ENCODE measurements at places on chromosomes 7 and 10.

DNA sequence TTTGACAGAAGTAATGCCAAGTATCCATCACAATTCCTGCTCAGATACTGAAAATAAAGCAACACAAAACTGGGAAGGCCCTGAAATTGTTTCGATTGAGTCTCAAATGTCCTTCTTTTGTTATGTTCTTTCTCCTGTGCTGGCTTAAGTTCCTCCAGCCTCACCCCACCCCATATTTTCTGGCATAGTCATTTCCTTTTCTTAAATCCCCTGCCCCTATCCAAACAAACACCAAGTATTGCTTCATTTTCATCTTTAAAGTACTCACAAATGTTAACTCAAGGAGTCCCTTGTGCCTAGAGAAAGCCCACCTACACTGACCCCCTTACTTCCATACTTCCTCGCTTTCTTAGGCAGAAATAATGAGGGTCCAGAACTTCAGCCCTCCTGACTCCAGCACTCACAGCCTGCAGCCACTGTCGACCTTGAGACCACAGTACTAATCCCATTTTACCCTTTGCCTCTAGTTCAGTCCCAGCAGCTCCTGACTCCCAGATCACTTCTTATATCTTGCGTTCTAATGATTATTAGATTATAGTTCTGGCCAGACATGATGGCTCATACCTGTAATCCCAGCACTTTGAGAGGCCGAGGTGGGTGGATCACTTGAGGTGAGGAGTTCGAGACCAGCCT lies 73.2 kb upstream of the ST8SIA6 start:
- no peak for DNase-seq

DNA sequence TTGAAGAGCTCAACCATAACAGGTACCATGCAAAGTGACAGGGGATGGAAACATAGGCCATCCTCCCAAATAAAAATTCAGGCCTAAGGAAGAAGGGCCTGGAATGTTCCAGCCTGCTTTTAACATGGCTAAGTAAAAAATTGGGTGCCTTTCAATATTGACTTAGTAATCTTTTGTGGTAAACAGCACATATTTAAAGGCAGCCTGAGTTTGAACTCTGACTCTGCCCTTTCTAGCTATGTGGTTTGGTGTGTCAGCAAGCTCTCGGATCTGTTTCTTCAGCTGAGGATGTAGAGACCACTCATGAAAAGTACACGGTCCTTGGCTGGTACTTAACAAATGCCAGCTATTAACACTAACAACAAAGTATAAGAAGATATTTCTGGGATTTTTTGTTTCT lies 191.8 kb upstream of the CDCA7L start:
- DNase-seq = no peak

DNA sequence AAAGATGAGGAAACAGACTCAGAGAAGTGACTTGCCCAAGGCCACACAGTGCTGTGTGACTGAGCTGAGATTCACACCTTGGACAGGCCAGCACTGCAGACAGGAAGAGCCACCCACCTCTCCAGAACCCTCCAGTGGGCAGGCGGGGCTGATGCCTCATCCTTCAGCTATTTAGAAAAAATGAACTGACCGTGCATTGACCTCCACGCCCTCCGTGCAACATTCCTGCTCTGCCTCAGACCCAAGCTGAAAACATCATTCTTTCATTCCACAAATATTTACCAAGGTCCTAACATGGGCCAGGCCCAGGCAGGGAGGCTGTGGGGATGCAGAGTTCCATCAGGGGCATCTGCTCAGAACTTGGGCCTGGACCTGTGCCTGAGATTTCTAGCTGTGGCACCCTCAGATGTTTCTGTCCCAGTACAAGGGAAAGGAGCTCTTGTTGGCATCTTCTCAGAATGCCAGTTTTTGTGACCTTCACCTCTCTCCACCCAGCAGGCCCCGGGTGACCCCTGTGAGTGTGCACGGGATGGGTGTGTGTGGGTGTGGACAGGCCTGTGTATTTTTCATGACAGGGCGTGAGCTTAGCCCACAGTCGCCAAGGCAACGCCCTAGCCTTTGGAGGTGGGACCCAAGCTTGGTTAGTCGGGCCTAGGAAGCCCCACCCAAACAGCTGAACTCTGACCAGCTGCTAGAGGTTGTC lies 6.5 kb downstream of the VSIR start:
- peak; percentile 33 for DNase-seq

DNA sequence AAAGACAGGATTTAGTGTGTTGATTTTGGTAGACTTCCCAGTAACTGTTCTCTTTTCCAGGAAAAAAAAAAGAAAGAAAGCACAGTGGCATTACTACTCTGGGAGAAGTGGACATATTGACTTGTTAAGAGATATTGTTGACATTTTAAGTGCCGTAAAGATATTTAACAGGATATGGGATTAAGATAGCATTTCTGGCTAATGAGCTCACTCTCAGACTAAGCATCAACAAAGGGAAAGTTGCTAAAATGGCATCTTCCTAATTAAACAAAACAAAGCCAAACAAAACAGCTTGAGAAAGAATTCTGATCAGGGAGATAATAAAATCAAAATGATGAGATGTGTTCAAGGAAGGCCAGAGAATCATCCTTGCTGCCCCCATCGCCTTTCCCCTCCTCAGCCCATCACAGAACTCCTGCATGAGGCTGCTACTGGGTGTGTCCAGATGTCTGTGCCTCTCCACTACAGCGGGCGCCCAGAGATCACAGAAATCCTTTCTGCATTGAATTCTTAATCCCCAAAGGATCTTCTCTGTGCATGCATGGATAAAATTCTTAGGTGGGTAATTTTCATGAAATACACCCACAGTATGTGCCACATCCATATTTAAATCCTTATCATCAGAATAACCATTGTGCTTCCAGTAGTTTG lies 270.5 kb downstream of the POU6F2 start:
- no peak for DNase-seq

DNA sequence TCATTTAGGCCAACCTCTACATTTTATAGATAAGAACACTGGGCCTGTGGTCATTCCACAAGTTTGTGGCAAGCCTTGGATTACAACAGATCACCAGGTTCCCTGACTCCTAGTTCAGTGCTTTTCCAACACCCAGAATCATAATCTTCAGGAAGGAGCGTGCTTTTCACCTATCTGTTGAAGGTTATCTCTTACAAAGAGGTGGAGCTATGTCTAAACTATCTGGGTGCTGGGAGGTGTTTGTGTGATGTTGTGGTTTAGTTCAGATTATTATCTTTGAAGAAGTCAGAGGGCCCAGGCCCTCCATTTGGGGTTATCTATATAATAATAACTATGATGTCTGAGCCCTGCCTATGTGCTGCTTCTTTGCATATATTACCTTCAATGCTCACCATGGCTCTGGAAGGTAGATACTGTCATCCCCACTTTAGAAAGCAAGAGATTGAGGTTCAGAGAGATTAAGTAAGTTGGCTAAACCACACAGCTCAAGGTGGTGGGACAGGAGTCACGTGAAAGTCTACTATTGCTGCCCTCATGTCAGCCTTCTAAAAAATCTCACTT lies 24.0 kb downstream of the IL2RA start:
- DNase-seq = no peak

GRCh38 chr10:46235705-46236545 lies 50.9 kb upstream of the ANTXRL start:
- DNase-seq = no peak

DNA sequence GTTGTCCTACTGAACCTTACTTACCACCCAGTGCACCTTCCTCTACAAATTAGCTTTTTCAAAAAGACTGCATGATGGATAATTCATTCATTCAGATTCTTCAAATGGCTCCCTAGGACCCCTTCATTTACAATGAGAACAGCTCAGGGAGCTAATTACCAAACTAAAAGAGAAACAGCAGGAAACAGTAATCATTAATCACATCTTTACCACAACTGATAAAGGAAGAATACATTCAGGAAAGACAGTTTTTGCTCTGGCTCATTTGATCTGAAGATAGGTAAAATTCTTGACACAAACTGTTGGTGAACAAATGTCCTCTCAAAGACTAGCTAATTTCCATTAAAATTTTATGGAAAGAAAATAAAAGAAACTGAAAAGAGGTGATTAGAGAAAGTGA lies 1652.7 kb upstream of the LRRTM3 start:
- DNase-seq = no peak

GRCh38 chr10:13758312-13758711 lies 171.5 kb downstream of the PRPF18 start:
- DNase-seq = no peak

GRCh38 chr7:73626814-73627213 lies 2.5 kb upstream of the MLXIPL start:
- no peak for DNase-seq

- DNase-seq = no peak
These were observed 46.1 kb downstream of the TNPO3 start for GRCh38 chr7:129008645-129009414.

DNA sequence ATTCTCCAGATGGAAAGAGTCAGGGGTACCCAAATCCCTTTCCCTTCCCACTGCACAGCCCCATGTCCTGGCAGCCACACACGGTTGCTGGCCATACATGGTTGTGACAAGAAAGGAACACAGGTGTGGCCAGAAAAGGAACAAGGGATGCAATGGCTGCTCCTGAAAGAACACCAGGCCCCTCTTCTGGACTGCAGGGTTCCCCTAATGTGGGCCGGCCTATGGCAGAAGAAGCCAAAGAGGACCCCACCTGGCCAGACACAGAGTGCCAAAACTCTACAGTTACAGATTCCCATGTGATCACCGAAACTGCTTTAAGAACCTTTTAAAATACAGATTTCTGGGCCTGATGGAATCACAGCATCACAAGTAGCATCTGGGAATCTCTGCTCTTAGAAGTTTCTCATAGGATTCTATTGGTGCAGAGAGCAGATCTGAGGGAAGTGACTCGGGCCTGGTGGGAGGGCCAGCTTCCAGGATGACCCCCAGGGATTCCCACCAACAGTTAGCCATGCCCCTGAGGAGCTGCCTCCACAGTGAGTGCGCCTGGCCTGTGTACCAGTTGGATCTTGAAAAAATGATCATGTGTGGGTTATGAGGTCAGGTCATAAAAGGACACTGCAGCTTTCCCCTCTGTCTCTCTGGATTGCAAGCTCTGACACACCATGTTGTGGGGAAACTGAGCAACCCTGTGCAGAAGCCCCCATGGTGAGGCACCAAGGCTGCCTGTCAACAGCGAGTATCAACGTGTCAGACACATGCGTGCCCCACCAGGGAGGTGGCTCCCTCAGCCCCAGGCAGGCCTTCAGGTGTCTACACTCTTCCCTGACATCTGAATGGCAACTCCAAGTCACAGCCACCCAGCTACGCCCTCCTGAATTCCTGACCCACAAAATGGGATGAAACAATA lies 89.6 kb upstream of the LANCL2 start:
- DNase-seq = no peak

DNA sequence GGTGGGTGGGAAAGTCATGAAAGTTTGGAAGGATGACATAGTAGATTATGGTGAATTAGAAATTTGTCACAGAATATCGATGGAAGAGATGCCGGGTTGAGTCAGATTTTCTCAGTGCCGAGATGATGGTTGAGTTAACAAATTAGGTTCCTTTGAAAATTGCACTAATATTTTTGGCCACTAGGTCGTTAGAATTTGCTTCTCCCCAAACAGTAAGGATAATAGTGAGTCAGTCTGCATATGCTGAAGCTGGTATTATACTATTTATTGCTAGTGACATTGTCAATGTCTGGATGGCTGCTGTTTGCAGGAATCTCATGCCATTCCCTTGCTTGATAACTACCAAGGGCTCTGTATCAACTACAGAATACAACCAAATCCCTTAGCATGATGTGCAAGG lies 37.7 kb upstream of the MINDY3 start:
- DNase-seq = no peak

GRCh38 chr10:73774637-73775036 lies 7.2 kb upstream of the CHCHD1 start:
- no peak for DNase-seq

DNA sequence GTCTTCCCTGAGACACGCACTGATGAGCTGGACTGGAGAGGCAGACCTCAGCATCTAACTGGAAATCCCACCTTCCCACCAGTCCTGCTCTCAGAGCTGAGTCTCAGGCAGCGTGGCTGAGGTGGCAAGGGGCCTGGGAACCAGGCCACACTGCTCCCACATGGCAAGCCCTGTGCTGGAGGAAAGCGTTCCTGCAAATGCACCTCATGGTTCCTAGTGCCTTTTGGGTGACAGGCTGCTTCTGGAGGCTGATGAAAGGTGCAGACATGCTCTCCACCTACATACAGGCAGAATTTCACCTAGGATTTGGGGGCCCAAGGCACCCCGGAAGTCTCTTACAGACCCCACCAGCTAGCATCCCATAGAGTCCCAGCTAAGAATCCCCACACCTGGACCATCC lies 432.9 kb upstream of the FOXK1 start:
- DNase-seq = no peak

All from activated gamma-delta T cell treated with anti-CD3 and anti-CD28 coated beads, Interleukin-2, amount 50 U/mL, for 16 hours (primary cell).